HuH-7.5 (cell line): ENCODE measurements at places on chromosomes 12 and 14.
A peak's percentile ranks its signal among the peaks of the same experiment; 100 is the strongest.

GRCh38 chr12:9404469-9405260 lies 196.5 kb upstream of the PZP start:
- no peak for DNase-seq

DNA sequence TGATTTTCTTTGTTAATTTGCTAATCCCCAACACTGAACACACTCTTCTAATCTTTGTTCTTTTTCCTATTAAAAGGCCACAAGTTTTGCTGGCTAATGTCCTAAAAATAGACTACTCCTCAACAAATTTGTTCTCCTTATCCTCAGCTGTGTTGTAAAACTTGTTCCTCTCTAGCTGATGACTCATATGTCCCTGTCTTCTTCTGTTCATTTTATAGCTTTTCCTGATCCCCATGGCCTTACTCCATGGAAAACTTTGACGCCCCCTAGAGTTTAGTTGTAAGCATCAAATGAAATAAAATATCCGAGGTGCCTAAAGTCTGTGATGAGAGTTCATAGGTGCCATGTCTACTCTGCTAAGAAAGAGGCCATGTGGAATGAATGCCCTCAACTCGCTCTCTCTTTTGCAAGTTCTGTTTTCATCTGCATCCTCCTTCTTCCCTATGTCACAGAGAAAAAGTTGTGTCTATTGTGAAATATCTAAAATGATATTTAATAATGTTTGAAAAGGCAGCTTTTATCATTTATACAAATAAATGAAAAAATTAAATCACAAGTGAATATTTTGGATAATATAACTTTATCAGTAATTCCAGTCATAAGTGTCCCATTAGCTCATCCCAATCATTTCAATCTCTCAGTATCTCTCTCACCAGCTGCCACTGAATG lies 237.9 kb downstream of the IPO8 start:
- DNase-seq = no peak

DNA sequence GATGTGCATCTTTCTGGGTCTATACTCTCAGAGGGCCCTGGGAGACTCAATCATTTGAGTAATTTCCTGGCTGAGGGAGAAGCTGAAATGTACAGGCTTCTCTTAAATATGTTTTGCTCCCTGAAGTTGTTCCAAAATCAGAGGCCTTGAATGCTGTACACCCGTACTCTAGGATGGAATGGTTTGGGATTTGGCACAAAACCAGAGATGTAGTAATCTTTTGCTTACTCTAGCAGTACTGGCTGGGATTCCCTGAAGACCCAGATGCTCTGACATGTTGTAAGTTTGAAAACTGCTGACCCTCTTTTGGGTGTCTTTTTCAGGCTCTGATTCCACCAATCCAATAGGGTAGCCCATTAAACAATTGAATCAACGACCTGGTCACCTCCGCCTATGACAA lies 10.4 kb downstream of the ACACB start:
- no peak for DNase-seq

GRCh38 chr12:89706986-89707702 lies 1.5 kb downstream of the ATP2B1 start:
- peak; percentile 26 for DNase-seq

DNA sequence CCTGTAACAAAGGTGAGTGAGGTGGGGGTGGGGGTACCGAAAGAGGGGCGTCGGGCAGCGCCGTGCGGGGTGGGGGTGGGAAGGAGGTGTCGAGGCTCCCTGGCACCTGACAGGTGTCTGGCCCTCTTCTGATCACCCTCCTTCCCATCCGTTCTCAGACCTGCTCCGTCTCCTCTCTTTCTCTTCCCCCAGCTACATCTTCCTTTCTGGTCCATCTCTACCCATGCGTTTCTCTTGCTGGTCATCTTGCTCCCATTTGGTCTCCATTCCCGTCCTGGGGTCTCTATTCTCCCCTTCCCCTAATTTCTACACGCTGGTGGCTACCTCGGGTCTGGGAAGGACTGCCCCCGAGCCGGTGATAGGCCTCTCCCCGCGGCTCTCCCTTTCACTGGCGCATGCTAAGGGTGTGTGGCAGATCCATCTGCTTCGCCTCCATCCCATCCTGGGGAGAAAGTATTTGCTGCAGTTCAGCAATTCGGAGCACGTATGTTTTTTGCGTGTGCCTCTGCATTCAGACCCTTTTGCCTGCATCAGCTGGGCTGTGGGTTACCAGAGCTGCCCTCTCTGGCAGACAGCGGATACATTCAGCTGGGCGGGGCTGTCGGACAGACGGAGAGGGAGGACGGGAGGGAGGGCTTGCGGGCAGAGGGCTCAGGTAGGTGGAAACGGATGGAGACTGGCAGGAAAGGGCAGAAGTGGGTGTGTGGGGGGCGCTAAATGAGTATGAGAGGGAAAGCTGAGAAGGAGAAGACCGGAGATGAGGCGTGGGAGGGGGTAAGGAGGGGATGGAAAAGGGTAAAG lies 730 bp downstream of the CLSTN3 start:
- DNase-seq = peak; percentile 74

DNA sequence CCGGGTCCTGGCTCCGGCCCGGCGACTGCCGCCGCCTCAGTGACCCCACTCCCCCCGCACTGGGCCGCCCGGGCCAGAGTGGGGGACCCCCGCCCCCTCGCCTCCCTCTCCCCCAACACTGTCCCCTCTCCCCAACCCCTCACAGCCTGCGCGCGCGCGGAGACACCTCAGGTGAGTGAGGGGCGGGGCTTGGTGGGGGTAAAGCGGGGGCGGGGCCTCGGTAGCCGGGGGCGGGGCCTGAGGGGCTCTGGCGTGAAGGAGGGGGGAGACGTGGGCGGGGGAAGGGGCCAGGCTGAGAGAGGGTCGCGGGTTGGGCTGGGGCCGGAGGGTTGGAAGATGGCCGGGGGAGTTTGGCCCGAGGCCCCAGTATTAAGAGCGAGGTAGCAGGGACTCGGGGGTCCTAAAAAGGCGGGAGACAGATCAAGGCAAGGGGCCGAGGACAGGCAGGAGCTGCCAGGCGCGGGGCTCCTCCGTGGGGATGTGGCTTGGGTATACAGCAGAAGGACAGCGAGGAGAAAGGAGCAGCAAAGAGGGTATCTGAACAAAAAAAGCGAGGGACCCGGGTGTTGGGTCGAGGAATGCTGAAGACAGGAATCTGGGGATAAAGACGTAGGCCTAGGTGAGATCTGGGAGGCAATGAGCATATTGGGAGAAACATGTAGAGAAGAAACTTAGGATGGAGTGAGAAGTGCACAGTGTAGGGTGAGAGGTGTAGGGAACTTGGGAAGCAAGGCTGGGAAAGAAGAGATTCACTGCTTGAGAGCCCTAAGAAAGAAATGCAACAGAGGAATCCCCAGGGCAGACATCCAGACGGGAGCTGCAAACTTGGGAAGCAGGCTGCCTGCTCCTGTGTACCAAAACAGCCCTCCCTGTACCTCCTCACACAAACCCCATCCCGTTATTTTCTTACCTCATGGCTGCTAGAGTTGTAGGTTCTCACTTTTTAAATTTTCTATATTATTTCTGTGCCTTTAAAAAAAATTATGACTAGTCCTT lies 10.8 kb downstream of the SUOX start:
- DNase-seq = peak; percentile 70

DNA sequence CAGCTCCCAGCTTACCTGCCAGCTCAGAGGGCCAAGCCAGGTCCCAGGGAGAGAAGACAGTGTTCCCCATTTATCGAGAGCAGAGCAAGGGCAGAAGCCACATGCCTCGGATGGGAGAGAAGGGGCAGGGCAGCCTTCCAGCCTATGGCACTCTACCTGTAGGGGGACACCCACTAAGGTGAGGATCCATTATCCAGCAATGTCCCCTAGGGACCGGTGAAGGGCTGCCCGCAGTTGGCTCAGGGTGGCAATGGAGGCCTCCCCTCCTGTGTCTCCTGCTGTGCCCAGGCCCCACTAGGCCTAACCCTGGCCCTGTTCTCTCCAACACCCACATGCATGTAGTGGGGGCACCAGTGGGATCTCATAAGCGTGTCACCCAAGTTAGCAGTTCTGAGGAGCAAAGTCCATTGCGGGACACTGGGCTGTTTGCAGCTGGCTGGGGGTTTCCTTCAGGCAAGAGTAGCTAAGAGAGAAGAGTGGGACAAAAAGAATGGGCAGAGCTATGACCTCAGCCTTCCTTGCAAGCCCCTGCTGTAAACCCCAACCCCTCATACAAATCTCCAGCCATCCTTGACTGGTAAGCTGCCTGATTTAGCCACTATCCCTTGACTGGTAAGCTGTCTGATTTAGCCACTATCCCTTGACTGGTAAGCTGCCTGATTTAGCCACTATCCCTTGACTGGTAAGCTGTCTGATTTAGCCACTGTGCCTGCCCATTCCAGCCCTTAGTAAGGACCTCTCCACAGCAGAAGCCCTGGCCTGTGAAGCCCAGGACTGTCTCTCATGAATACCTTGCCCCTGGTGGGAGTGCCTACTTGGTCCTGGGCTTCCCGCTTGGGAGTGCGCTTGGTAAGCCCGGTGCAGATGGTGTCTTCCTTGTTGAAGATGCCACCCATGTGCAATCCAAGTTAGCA lies 5.2 kb upstream of the ASB2 start:
- DNase-seq = no peak

GRCh38 chr12:56241424-56242303 lies 11.8 kb downstream of the SLC39A5 start:
- no peak for DNase-seq

GRCh38 chr12:59151243-59151642 lies 230.9 kb upstream of the LRIG3 start:
- no peak for DNase-seq

- DNase-seq = no peak
Observed at GRCh38 chr14:71048393-71048792, 141.1 kb downstream of the PCNX1 start.

- DNase-seq = no peak
Observed at GRCh38 chr12:101566318-101566717, 28.5 kb upstream of the MYBPC1 start.

DNA sequence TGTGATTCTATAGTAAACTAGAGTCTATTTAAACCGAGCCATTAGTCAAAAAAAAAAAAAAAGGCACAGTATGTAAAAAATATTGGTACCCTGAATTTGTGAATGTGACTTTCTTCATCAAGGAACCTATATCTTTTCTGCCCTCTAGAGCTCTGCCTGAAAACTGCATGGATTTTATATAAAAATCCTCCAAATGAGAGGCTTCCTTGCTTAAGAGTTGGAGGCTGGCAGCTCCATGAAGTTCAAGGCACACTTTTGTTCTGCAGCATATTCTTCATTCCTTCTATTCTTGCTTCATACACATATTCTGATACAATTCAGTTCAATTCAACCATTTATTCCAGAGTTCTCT lies 23.1 kb upstream of the NKX2-8 start:
- no peak for DNase-seq

- peak; percentile 97 for DNase-seq
Observed at GRCh38 chr12:47819896-47820630, at the start of gene HDAC7. HDAC7 (minus strand) TSS chr12:47819903; CDS start chr12:47819785, 118 bp downstream.

GRCh38 chr12:52818887-52819420 lies 5.0 kb upstream of the KRT4 start:
- no peak for DNase-seq

DNA sequence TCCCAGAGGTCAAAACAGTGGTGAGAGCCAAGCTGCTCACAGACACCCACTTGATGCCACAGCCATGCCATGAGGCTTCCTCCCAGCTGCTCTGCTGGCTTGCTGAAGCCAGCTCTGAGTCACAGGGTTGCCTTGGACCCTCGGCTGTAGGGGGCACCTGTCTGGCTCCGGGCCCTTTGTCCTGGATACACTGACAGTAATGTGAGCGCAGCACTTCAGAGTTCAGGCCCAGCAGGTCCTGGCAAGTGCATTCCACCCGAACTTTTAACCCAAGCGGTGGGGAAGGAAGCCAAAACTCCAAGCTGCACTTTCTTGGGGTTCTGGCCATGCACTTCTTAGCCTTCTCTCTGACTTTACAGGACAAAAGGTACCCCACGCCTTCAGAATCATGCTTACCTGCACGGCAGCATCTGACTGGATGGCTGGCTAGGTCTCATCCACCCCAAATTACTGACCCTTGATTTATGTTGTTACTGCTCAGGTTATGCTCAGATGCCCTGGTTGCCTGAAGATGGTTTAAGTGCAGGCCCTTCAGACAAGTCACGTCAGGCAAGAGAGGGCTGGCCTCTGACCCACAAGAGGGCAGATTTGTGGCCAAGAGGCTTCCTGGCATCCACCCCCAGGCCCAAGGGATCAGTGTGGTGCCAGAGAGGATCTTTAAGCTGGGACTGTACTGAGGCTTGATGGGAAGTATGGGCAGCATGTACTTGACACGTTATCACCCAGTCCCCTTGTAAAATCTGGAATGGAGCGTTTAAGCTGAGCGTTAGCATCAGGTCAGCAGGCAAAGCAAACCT lies 24.8 kb downstream of the SLC25A29 start:
- DNase-seq = no peak

- DNase-seq = no peak
Observed at GRCh38 chr14:72962829-72963312, 36.6 kb downstream of the DCAF4 start.

DNA sequence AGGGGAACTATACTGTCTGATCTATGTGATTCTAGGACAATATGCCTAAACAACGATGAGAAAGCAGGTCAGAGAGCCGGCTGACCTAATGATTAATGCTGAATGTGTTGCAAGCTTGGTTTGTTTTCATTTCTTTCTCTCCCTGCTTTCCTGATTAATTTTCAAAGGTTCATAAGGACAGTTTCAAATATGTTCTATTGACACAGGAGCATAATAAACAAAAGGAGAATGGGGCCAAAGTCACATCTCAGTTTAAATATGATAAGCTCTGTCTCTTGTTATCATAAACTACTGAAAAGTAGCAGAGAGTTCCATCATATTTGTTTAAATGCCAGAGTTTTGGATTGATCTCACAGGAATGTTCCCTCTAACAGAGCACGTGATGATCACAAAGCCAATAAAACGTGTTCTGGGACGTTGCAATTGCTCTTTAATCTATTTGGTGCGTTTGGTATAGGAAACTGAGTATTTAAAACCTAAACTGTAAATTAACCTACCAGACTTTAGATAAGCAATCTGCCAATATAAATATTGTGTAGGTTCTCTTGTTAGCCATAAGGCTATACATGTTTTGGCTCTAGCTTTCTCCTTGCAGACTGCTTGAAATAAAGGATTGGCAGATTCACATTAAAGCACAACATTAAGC lies 3.7 kb upstream of the HSD17B6 start:
- no peak for DNase-seq
